ENCODE measurements at places on chromosomes 7 and 10.
A peak's percentile ranks its signal among the peaks of the same experiment; 100 is the strongest.

- DNase-seq: no peak
These were observed 11.6 kb downstream of the MICALL2 start for GRCh38 chr7:1447551-1448244.

DNA sequence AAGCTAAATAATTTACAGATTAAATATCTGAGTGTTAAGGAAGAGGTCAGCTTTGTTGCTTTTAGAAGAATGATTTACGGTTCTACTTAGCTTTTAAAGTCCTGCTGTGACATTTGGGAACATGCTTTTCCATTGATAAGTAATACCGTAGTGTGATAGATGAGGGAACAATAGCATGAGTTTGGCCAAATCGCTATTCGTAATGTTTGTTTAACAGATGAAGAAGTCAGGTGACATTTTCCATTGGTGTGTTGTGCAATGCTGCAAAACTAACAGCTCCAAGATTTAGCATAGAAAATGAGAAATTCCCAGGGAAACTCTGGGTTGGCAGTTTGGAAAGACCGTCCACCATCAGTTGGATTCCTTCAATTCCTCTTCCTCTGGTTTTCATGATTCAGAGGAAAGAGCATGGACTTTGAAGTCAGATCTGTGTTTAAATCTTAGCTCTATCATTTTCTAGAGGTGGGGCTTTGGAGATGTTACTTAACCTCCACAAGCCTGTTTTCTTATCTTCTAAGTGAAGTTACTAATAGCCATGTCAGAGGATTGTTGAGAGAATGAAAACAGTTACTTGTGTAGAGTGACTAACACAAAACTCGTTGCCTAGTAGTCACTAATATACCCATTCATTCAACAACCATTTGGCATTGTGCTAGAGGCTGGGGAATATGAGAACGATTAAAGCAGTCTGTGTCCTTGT, 140.4 kb upstream of the BMPER start:
- no peak for DNase-seq

DNA sequence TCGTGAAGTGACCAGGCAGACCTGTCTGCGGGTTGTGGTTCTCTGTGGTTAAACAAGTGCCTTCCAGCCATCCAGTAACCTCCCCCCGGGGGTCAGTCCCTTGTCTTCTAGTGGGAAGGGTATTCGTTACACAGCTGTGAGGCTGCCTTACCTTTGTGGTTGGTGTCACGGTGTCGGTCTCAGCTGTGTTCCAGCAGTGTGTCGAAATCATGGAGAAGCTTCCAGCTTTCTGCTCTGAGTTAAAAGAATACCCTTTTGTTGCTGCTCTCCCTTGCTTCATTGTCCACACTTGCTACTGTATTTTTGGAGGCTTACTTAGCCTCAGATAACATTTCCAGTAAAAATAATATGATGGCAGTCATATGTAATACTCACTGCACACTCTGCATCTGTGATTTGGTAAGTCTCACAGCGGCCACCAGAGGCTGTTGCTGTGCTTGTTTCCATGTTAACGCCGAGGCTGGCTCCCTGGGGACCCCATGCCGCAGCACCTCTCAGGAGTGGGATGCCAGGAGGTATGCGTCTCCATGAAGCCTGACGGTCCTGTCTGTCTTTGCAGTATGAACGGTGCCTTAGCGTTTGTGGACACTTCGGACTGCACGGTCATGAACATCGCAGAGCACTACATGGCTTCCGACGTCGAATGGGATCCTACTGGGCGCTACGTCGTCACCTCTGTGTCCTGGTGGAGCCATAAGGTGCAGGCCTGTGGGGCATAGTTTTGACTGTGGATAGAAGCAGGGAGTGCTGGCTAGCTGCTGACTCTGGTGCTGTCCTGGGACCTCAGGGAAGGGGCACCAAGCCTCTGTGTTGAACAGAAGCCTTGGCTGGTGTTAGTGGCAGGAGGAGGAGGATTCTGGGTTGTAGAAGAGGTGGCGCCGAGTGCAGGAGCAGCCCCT, 20.5 kb downstream of the EIF3B start:
- DNase-seq: no peak

- no peak for DNase-seq
These were observed at the start of gene TFPI2 for GRCh38 chr7:93890464-93891068. TFPI2 (minus strand) TSS chr7:93890753; CDS start chr7:93890678, 75 bp downstream.

- DNase-seq: no peak
These were observed 79.0 kb downstream of the TRIL start for GRCh38 chr7:28879105-28879504.

DNA sequence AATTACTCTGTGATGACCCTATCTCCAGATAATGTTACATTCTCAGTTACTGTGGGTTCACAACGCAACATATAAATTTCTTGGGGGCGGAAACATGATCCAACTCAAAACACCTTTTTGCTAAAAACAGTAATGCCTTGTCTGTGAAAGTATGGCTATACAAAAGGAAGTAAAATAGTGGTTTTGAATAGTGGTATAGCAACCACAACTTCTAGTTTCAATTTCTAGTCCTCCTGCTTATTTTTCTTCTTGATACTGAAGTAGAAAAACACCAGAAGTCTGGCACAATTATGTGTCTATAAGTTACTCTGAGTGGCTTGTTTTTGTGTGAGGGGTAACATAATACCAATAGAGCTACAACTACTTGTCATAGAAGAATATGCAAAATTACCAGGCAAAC, 21.5 kb upstream of the ZNF800 start:
- DNase-seq: peak; percentile 80

- DNase-seq: no peak
These were observed 316.1 kb downstream of the ADRA2A start for GRCh38 chr10:111392910-111393309.
